Tracheal epithelial cell (primary cell): ENCODE measurements at places on chromosomes 13 and 19. TPM values are rescaled to one million over a fixed set of nuclear protein-coding genes. Genes with fewer than 3 reads are reported as not detected.

The FCER2 gene
- total RNA-seq = not detected in 2 replicates

The FLT3LG gene
- not detected in 2 replicates for total RNA-seq

The CEACAM7 gene
- 0.24 TPM in 1 of 2 replicates, not detected in the other for total RNA-seq

The HIPK4 gene
- total RNA-seq = not detected in 2 replicates

The GJB2 gene
- 131 and 380 TPM in 2 replicates for total RNA-seq

The KIR3DL2 gene
- not detected in 2 replicates for total RNA-seq

The ZNF486 gene
- total RNA-seq = 5.8 and 8.4 TPM in 2 replicates
